CD4-positive, alpha-beta T cell treated with Interleukin-1 beta for 1 hour (primary cell): ENCODE measurements at places on chromosomes 4 and X.

- DNase-seq: no peak
Observed at GRCh38 chr4:32112891-32113290, 1392.7 kb downstream of the PCDH7 start.

DNA sequence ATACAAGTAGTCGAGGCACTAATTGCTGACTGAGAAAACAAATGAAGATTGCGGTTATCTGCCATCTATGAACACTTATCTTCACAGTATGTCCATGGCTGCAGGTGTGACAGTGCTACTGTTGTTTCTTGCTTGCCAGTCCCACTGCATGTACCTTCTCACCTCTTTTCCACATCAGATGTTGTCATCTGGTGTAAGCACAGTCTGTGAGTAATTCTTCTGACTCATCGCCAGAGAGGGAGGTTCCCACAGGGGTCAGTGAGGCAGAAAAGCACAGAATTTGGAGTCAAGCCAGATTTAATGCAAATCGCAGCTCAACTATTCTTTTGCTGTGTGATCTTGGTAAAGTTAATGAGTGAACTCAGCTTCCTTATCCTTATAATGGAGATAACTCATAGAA, 144.4 kb downstream of the GLRA2 start:
- DNase-seq: no peak

DNA sequence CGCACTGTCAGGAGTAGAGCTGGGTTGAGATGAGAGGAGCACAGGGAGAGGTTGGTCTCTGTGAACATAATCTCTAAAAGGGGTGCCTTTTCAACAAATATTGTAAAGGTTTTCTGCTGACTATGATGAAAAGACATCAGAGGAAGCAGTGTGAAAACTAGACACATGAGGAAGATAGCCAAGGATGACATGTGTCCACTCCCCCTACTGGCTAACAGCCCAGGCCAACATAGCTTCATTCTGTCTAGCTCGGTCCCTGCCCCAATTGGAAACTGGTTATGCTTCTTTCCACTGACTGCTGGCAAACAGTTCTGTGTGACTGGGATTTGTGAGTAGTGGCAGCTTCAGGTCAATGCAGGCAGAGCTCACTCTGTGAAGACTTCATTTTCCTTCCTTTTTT, 115.4 kb upstream of the ESX1 start:
- no peak for DNase-seq

- no peak for DNase-seq
Observed at GRCh38 chr4:88811904-88812303, 114.3 kb upstream of the NAP1L5 start.

GRCh38 chr4:15194520-15194919, 192.2 kb downstream of the CPEB2 start:
- no peak for DNase-seq
